BE2C (cell line): ENCODE measurements at places on chromosomes 2 and 18.

GRCh38 chr2:168198476-168199207, 48.8 kb downstream of the STK39 start:
- DNase-seq, result no peak

GRCh38 chr2:241855245-241855887, 3.3 kb downstream of the PDCD1 start:
- peak; percentile 19 for DNase-seq

- peak; percentile 10 for DNase-seq
These were observed 48.0 kb downstream of the RAB12 start for GRCh38 chr18:8657050-8657820.

DNA sequence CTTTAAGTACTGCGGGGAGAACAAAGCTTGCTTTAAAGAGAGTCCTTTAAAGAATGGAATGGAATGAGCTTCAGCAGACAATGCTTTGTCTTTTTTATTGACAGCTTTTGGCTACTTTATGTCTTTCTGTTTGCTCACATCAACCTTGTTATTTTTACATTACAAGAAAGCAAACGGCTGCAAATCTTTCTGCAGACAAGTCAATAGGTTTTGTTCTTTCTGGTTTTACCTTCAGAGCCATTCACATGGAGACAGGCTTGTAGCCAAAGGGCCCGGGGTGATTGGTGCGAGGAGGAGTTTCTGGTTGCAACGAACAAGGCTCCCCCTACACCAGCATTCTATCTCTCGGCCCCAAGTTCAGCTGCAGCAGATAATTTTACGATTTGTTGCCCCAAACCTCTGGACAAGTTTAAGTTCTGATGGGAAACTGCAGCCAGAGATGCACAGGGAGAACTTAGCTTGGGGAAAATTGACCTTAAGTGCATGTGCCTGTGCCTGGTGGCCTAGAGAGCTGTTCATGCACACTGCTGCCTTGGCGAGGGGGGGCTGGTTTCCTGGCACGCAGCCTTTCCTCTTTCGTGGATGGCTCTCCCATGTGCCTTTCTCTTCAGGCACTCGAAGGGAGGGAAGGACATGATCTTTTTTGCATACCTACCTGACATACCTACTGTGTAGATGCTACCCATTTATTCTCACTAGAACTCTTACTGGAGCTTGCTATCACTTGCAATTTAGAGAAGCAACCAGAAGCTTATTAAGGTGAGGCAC, 543.2 kb downstream of the DCDC2C start:
- DNase-seq, result no peak

DNA sequence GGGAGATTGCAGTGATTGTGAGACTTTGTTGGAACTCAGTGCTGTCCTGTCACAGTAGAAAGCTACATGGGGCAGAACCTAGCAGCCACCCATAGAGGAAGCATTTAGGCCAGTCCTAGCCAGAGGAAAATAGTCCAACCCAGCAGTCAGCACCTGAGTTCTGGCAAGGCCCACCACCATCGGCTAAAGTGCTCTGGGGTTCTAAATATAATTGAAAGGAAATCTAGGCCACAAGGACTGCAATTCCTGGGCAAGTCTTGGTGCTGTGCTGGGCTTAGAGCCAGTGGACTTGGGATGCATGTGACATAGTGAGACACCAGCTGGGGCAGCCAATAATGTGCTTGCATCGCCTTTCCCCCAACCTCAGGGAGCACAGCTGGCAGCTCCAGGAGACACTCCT, 28.9 kb upstream of the ACTR2 start:
- no peak for DNase-seq
